ENCODE measurements at places on chromosomes 1 and 21.

- DNase-seq, result no peak
Observed at GRCh38 chr1:39250460-39251240, 46.2 kb downstream of the MACF1 start.

GRCh38 chr1:41950820-41951219 lies 32.1 kb upstream of the HIVEP3 start:
- DNase-seq, result no peak

DNA sequence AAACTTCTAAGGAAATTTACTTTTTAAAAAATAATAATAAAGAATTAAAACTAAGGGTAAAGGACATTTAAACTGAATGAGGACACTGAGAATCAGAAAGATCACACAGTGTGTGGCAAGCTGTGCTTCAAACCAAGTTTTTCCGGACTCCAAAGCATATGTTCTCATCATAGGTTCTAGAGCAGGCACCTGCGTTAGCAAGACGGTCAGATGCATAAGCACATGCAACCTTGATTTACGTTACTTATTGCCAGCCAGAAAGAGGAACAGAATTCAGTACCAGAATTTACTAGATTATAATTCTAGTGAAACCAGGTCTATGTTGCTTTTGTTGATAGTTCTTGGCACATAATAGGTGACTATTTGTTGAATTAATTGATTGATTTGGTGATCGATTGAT lies 6.2 kb upstream of the LBR start:
- DNase-seq, result no peak

DNA sequence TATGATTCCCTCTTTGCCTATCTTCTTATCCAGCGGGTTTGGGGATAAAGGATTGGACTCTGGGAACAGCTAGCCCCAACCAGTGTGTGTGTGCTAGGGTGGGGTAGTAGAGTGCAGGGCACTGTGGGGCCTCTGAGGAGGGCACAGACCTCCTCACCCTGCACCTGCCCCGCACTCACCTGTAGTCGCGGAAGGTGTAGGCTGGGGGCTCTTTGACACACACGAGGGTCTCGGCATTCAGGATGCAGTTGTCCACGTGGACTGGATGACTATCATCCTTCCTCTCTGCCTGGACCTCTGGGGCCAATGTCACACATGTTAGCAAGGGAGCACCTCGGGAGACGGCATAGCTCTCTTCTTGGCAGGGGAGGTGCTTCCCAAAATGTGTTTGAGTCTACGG lies 8.0 kb upstream of the CLDN19 start:
- DNase-seq, result no peak

- DNase-seq, result no peak
Observed at GRCh38 chr1:175477248-175477647, 266.1 kb downstream of the TNR start.

GRCh38 chr1:236761397-236762132 lies 33.5 kb upstream of the MTR start:
- DNase-seq, result no peak

DNA sequence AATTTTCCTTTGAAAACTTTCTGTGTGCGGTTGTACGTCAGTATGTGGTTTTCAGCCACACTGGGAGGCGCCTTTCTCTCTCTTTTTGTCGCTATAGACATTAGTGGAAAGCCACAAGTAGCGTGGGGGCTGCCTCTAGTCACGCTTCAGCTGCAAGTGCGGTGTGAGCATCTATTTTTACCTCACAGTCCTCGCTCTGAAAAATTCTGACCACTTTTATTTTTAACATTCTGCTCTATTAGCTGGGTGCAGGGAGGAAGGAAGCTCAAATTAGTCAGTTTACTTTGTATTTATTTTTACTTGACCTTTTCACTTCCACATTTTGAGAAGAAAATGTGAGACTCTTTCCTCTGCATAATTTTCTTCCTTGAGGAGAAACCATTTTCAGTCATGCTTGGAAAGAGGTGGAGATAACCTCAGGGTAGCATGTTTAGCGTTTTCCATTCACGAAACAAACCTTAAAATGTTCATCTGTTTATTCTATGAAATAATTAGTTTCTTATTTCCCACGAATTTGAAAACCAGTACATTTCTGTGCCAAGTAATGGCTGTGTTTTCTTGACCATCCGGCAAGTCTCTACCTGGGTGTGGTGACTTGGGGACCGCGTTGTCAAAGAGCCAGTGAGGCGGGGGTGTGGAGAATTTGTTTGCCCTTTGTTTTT lies 35.6 kb downstream of the ADARB1 start:
- DNase-seq, result peak; percentile 39

DNA sequence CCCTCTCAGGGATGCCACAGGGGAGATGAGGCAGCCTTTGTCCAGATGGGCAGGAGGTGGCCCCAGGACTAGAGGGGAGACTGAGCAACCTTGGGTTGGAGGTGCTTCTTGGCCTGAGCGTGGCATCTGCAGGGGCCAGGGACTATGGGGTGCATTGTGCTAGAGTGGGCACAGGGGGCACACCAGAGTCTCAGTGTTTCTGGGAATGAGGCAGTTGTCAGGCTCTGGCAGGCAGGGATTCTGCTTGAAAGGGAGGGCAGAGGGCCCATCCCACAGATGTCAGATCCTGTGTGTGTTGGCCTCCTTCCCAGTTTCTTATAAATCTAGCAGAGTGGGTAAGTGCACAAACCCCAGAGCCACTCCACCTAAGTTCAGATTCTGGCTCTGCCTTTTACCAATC lies 13.7 kb downstream of the LGR6 start:
- no peak for DNase-seq

DNA sequence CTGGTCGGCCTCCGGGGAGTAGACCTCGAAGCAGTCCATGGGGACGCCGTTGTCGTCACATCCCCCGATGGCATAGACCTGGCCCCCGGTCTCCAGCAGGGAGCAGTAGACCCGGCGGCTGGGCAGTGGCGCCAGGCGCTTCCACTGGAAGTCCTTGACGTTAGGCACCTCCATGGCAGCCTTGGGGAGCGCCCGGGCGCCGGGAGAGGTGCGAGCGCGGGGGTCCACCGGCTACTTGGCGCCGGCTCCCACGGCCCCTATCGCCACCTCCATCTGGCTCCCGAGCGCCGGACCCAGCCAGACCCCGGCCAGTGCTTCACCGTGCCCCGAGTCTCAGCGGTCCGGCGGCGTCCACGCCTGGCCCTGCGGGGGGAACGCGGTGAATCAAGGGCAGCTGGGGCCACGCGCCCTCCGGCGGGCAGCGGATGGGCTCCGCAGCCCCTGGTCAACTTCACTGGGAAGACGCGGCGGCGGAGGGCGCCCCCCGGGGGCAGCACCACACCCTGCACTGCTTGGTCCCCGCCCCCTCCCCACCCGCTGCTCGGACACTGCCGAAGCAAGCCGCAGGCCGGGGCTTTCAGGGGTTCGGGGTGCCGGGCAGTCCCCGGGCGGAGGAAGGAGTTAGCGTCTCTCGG lies 13.2 kb downstream of the KLHDC8A start:
- no peak for DNase-seq

GRCh38 chr1:5161372-5161771 lies 507.0 kb downstream of the AJAP1 start:
- DNase-seq, result no peak

DNA sequence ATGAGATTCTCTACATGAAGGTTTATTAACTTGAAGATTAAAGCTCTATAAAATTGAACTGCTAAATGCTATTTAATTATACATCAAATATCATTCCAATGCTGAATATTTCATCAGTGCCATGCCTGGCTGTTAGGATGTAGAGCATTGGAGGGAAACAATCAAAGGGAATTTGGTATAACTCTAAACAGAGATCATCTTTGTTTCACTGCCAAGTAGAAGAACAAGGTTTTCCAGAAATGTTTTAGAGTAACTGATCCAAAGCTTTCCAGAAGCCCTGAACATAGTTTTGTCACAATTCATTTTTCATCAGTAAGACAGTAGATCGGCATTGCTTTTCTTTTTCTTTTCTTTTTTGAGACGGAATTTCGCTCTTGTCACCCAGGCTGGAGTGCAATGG lies 5.9 kb upstream of the DSTYK start:
- DNase-seq, result no peak

- DNase-seq, result no peak
Observed at GRCh38 chr1:216410026-216410425, 13.2 kb downstream of the USH2A start.

- DNase-seq, result no peak
Observed at GRCh38 chr1:6580593-6581409, 1.0 kb downstream of the ZBTB48 start.

GRCh38 chr1:231853588-231854207 lies 227.1 kb downstream of the DISC1 start:
- no peak for DNase-seq

GRCh38 chr1:206737729-206738201 lies 32.8 kb upstream of the IL19 start:
- no peak for DNase-seq

- no peak for DNase-seq
Observed at GRCh38 chr1:173864179-173864867, 3.5 kb downstream of the GAS5 start.

Measured in activated CD8-positive, alpha-beta memory T cell treated with anti-CD3 and anti-CD28 coated beads, Interleukin-2, amount 50 U/mL, for 4 hours (primary cell).